Stimulated activated CD8-positive, alpha-beta memory T cell treated with anti-CD3 and anti-CD28 coated beads, Interleukin-15, amount 100 ng/mL, for 24 hours (primary cell): ENCODE measurements at places on chromosomes 3 and 15.

GRCh38 chr3:168678730-168679129, 583.0 kb upstream of the GOLIM4 start:
- no peak for DNase-seq

GRCh38 chr3:143010024-143010423, 8.7 kb downstream of the U2SURP start:
- no peak for DNase-seq

DNA sequence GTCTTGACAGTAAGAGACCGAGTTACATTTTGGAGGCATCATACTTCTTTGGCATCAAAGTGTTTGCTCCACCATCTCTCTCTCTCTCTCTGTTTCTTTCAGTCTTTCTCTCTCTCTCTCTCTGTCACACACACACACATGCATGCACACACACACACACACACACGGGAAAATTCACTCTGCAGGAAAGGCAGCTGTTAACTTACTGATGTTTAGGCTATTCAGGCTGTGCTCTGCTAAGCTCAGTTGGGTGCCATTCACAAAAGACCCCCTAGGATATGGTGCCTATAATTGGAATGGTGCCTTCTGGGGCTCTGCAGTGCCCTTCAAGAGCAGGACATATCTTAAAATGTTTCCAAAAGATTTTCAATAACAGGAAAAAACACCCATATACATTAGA, 78.2 kb downstream of the KCNH8 start:
- DNase-seq = no peak

- no peak for DNase-seq
These were observed 409.0 kb downstream of the TUSC7 start for GRCh38 chr3:117118604-117119003.

GRCh38 chr3:119018690-119019463, 15.8 kb downstream of the IGSF11 start:
- DNase-seq = no peak

- DNase-seq = no peak
These were observed 7.8 kb upstream of the SUMF1 start for GRCh38 chr3:4474683-4475490.
